Right cardiac atrium (tissue), 5 donors: ENCODE measurements at places on chromosomes 4 and X.

DNA sequence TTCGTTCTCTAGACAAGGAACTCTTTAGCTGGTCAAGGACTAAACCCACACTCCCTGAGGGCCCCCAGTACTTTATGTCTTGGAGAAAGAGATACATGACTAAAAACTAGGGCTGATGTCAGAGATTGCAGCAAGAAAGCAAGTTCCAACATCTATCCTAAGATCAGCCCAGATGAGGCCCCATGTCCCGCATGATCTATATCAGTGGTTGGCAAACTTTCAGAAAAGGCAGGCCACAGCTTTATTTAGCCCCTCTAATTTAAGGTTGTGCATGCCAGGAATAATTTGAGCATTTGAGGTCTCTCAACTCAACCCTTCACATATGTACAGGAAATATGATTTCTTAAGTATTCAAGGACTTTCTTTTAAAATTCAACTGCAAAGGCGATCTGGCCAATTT, 44.1 kb upstream of the FRMD7 start:
- no peak for DNase-seq

DNA sequence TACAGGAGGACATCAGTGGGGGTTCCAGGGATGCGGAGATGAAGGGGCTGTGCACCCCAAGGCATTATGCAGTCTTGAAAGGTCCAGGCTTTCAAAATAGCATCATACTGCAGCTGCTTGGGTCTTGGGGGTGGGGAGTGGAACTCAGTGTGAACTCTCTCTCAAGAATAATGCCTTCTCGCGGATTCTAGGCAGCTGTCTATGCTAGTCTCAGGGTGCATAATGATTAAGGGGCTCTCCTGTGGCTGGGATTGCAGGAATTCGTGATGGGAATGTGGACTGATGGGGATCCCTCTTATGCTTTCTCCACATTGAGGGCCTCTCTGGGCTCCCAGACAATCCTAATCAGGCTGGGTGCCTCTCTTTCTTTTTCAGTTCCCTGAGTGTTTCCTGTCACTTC, 172.2 kb upstream of the ARHGAP24 start:
- no peak for DNase-seq

- no peak for DNase-seq
These were observed 160.9 kb downstream of the RTL9 start for GRCh38 chrX:110519501-110519900.

- DNase-seq = no peak
These were observed 17.1 kb downstream of the RCHY1 start for GRCh38 chr4:75497133-75497532.

DNA sequence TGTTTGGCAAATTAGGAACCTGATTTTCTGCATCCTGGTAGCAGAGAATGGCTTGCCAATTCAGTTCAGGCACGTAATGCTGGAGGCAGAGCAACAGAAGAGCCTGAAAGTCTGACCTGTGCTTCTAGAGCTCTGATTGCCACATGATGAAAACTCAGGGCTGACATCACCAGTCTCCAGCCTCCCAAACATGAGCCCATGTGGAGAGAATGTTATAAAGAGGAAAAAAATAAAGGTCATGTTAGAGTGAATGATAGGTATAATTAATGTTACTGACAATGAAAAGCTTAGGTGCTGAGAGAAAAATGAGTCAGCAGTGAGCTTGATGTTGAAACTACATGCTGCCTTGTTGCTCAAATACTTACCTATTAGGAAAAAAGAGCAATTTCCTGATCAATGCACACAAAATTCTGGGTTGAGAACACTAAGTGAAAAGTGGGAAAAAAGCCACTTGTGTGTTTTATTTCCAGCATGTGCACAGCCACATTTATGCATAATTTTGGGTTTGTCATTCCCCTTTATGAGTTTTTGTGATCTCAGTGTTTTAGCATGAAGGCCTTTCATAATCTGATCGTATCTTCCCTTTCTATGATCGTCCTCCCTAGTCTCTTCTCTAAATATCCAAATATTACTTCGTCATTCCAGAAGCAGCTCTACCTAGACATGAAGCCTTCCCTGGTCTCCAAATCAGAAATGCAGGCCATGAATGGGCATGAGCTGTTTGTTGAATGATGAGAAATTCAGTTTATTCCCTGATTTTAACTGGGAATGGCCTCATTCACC, 113.3 kb upstream of the CPEB2 start:
- no peak for DNase-seq
